H9 (cell line): ENCODE measurements at places on chromosomes 16 and 17.

DNA sequence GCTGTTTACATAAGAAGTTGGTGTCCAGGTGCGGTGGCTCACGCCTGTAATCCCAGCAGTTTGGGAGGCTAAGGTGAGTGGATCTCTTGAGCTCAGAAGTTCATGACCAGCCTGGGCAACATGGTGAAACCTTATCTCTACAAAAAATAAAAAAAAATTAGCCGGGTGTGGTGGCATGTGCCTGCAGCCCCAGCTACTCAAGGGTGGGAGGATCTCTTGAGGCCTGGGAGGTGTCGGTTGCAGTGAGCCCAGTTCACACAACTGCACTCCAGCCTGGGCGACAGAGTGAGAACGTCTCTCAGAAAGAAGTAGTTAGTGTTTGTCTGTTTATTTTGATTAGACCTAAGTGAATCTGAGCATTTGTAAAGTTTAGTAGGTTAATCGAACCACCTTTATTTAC lies 12.8 kb downstream of the DDX19A start:
- no peak for DNase-seq
- H3K4me3 ChIP-seq: no peak overlapping the region
- peaks cover 76% of the 10 kb centered on the region for H3K36me3 ChIP-seq
- H3K27ac ChIP-seq: no peak overlapping the region
- no peaks in the 10 kb centered on the region for H3K27me3 ChIP-seq

- H3K27me3 ChIP-seq: no peaks in the 10 kb centered on the region
- H3K4me3 ChIP-seq: no peak overlapping the region
- no peak overlapping the region for H3K27ac ChIP-seq
- H3K4me1 ChIP-seq: peaks cover 6% of the 10 kb centered on the region; the same call in 1 of the 2 replicates
- DNase-seq: no peak
- peaks cover 6% of the 10 kb centered on the region; the same call in 1 of the 2 replicates for H3K36me3 ChIP-seq
Observed at GRCh38 chr17:66386498-66387351, 84.3 kb downstream of the PRKCA start.

DNA sequence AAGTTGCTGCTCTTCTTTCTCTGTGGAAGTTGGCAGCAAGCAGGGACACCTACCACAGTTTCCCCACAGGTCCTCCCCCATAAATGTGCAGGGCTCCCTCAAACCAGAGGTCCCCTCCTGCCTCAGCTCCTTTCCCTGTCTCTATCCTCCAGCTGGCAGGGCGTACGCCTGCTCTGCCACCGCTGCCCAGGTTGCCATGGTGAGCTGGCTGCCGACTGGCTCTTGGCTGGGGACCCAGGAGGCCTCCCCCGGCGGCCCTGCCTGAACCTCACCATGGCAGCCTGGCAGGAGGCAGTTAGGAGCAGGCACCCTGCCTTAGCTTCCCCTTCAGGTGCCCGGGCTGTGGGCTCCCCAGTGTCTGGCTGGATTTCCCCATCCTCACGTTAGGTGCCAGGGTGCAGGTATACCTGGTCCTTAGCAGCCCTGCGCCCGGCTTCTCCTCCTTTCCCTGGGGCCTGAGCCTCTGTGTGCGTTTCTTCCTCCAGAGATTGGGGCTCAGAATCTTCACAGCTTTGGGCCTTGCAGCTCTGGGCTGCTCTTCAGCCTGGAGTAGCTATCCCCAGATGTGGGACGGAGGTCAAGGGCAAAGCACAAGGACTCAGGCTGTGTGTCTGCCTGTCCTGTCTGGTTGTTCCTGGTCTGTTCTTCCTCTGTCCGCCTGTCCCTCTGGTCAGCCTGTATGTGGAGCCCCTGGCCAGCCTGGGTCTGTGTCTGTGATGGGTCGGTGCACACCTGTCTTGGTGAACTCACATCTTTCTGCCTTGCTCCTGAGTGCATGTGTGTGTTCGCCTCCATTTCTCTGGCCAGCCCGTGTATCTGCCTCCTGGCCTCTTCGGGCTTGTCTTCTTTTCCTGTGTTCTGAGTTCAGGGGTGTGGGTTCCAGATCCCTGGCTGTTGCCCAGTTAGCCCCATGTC lies 15.7 kb downstream of the GJD3 start:
- peaks cover 7% of the 10 kb centered on the region; the same call in 1 of the 2 replicates for H3K27me3 ChIP-seq
- H3K4me1 ChIP-seq: peaks cover 15% of the 10 kb centered on the region; the same call in 1 of the 2 replicates
- H3K36me3 ChIP-seq: peaks cover 24% of the 10 kb centered on the region
- no peak overlapping the region for H3K4me3 ChIP-seq
- DNase-seq: no peak
- H3K27ac ChIP-seq: no peak overlapping the region

GRCh38 chr16:35746281-35746962 lies 2287.0 kb downstream of the TP53TG3F start:
- no peak overlapping the region for H3K27ac ChIP-seq
- DNase-seq: no peak
- H3K27me3 ChIP-seq: no peaks in the 10 kb centered on the region
- peaks cover 38% of the 10 kb centered on the region for H3K36me3 ChIP-seq

DNA sequence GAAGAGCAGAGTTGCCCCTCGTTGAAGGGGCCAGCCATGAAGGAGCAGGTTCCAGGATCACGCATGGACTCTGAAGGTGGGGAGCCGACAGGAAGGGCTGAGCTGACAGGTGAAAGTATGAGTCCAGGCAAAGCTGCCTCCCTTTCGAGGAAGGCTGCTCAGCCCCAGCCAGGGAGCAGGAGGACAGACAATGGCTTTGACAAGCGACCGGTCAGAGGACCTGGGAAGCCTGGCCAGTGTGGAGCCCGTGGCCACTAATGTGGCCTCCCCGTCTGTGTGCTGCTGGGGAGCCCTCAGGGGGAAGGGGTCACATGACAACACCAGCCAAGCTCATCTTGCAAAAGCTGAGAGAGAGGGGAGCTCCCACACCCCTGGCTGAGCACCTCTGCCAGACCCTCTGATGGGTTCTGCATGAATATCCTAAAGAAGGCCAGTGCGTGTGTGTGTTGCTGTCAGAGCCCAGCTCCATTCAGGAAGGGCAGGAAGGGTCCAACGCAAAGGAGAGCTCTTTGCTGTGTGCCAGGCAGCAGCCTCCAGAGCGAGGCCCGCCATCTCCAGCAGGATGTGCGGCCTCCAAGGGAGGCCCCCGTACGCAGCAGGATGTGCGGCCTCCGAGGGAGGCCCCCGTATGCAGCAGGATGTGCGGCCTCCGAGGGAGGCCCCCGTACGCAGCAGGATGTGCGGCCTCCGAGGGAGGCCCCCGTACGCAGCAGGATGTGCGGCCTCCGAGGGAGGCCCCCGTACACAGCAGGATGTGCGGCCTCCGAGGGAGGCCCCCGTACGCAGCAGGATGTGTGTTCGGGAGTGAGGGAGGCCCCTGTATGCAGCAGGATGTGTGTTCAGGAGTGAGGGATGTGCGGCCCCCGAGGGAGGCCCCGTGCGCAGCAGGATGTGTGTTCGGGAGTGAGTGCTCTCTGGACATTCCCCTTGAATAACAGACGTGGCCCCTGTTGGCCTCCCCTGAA lies 102.1 kb upstream of the CHMP6 start:
- no peaks in the 10 kb centered on the region for H3K27me3 ChIP-seq
- no peak overlapping the region for H3K4me3 ChIP-seq
- DNase-seq: no peak
- H3K27ac ChIP-seq: no peak overlapping the region
- H3K4me1 ChIP-seq: no peaks in the 10 kb centered on the region

DNA sequence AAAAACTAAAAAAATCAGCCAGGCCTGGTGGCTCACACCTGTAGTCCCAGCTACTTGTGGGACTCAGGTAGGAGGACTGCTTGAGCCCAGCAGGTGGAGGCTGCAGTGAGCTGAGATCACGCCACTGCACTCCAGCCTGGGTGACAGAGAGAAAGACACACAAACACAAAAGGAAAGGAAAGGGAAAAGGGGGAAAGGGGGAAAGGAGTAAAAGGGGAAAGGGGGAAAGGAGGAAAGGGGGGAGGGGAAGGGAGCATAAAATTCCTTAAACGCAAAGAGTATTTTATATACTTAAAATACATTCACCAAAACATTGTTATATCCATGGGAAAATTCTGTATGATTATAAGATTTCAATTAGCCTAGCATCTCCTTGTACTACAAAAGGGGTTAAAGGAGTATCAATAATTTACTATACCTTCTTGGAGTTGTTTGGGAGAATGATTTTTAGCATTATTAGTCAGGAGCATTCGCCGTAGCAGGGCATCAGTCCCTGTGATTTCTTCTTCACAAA lies 17.3 kb upstream of the BRIP1 start:
- DNase-seq: no peak
- H3K27me3 ChIP-seq: no peaks in the 10 kb centered on the region
- H3K36me3 ChIP-seq: peaks cover 34% of the 10 kb centered on the region
- no peaks in the 10 kb centered on the region for H3K4me1 ChIP-seq
- no peak overlapping the region for H3K27ac ChIP-seq
- no peak overlapping the region for H3K4me3 ChIP-seq
